Stimulated activated CD4-positive, alpha-beta T cell treated with anti-CD3 and anti-CD28 coated beads, Interleukin-4, amount 100 ng/mL, for 48 hours (primary cell): ENCODE measurements at places on chromosomes 3 and 15.

DNA sequence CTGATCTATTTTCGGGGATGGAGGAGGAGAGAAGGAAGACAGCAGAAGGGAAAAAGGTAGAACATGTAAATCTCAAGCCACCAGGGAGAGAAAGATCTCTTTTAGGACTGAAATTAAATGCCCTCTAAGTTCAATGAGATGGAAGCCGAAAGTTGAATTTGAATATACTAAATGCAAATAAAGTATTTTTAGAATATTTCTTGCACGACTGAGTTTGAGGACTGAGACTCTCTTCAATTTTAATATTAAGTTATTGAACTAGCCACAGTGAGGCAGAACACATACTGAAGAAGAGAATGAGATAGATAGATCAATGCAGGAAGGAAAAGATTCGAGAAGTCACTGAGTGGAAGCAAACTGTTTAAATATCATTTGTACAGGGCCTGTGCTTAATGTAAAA lies 399.9 kb upstream of the CBLB start:
- DNase-seq: no peak

GRCh38 chr3:41180396-41180795 lies 18.9 kb upstream of the CTNNB1 start:
- DNase-seq: no peak

DNA sequence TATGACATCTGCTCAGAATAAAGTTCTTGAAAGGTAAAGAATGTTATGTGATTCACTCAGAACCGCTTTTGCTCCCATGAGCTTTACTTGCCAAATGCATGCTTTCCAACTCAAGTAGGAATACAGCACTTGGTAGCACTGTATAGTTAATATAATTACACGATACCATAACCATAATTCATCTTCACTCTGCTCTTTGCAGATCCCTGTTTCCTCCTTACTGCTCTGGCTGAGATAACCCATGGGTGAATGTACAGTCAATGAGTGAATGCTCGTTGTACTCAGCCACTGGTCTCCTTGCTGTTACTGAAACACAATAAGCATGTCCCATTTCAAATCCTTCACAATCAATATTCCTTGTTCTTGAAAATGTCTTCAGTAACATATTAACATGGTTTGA lies 550.0 kb downstream of the FGF12 start:
- no peak for DNase-seq

DNA sequence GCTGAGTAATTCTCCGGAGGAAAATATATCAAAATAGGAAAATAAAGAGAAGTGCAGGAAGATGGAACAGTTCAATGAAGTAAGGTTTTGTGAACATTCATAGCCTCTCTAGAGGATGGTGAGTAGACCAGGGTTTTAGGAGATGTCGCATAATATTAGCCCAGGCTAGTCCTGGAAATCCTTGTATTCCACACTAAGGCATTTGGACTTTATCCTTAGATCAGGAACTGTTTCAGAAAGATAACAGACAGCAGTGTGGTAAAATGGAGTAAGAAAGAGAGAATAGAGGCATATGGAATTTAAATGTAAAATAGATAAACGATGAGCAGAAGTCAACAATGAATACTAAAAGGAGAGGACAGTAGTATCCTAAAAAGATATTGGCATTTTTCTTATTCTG lies 12.1 kb downstream of the COPB2 start:
- DNase-seq: no peak

- DNase-seq: no peak
These were observed 31.3 kb downstream of the EFL1 start for GRCh38 chr15:82231233-82231632.

- no peak for DNase-seq
These were observed 149.4 kb downstream of the IMPG2 start for GRCh38 chr3:101170806-101171558.

- DNase-seq: no peak
These were observed 60.3 kb downstream of the SETD2 start for GRCh38 chr3:47103619-47104018.

GRCh38 chr3:56452085-56452484 lies 16.2 kb downstream of the ERC2 start:
- DNase-seq: no peak

- DNase-seq: no peak
These were observed 10.3 kb downstream of the CCDC54 start for GRCh38 chr3:107387555-107387954.

GRCh38 chr15:98728082-98728810 lies 79.9 kb downstream of the IGF1R start:
- no peak for DNase-seq

GRCh38 chr3:117995842-117996437 lies 1038.7 kb downstream of the IGSF11 start:
- DNase-seq: no peak

- no peak for DNase-seq
These were observed 231.3 kb upstream of the KCNMB2 start for GRCh38 chr3:178304758-178305467.

DNA sequence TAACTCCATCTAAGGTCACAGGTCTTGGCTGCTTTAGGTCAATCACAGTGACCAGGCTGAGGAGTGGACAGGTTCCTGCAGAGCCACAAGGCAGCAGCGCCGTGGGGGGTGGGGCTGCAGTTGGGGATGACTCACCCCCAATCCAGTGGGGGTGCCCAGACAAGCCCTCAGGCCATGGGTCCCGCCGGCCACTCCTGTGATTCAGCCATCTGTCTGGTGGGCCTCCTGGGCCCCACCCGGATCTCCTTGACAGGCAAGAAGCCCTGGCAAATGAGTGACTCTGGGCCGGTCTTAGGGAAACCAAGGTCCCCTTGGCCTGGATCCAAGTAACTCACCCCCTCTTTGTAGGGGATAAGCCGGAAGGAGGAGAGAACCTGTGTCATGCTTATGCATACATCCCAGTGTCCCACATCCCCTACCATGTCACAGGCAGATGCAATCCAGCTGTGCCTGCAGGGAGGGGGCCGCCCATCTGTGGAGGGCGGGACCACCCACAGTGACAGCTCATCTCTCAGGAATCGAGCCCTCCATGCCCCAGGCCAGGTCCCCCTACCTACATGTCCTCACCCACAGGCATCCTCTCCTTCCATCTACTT lies 495 bp upstream of the COL7A1 start:
- DNase-seq: no peak

GRCh38 chr3:148221303-148221702 lies 476.4 kb upstream of the AGTR1 start:
- DNase-seq: no peak

DNA sequence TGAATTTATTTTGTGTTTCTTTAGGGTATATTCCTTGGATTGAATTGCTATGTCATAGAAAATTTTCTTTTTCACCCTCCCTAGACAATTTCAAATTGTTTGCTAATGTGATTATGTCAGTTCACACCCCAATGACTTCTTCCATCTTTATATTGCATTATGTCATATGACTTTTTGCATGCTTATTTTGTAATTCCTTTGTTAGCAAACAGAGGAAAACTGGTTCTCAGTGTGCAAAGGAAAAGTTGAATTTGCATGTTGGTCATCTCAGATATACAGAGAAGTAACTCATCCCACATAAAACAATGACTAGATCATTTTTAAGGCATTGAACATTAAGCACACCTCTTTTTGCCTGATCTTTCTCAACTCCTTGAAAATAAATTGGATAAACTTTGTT lies 3.3 kb upstream of the RNF13 start:
- no peak for DNase-seq

GRCh38 chr3:155890671-155891190 lies 20.3 kb downstream of the GMPS start:
- DNase-seq: no peak

- no peak for DNase-seq
These were observed 552.8 kb downstream of the MAGI1 start for GRCh38 chr3:65485826-65486469.

GRCh38 chr15:37682304-37682703 lies 252.1 kb upstream of the TMCO5A start:
- no peak for DNase-seq

DNA sequence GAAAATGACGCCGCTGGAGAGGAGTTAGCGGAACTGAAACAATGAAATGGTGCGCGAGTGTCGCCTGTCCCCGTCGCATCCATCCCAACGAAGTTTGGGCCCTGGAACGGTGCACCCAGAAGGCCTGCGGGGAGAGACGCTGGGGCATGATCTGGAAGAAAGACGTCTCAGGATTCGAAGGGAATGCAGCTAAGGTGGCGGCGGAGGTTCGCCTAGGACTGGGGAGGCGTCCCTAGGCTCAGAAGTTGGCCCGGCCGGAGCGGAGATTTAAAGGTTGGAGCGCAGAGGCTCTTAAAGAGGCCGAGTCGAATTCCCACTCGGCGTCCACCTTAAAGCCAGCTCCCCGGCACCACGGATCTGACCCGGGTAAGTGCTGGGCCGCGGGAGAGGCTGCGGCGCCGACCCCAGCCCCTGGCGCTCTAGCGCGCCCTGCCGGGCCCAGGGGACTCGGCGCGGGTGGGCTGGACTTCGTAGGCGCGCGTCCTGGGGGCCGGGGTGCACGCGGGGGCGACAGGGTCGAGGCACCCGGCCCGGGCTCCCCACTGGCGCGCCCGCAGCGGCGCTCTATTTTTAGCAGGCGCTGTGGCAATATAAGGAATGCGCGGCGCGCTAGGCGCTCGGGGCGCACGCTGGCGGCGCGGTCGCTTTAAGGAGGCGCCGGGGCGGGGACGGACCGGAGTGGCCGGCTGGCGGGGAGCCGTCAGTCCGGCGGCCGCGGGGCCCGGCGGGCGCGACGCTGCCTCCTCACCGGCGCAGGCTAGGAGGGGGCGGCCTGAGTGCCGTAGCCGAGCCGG lies at the start of gene MRAS:
MRAS (plus strand) TSS at position 620 of the 794 bp plus-strand sequence. CDS start 24,305 bp downstream, outside the sequence.
- DNase-seq: peak; percentile 4

DNA sequence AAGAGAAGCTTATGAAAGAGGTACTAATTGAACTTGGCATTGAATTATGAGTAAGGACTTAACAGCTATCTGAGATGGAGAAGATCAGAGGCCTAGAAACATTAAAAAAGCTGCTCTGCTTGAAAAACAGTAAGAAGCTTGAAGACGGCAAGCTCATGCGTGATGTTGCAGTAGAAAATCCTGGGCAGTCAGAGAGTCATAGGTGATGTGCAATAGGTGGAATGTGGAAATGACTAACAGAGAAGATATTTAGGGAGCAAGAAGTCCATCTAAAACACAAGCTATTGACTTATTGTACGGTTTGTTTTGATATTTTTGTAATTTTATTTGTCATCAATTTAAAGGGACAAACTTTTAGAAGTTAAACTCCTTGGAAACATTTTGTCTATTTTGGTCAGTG lies 1101.4 kb downstream of the ROBO2 start:
- no peak for DNase-seq

DNA sequence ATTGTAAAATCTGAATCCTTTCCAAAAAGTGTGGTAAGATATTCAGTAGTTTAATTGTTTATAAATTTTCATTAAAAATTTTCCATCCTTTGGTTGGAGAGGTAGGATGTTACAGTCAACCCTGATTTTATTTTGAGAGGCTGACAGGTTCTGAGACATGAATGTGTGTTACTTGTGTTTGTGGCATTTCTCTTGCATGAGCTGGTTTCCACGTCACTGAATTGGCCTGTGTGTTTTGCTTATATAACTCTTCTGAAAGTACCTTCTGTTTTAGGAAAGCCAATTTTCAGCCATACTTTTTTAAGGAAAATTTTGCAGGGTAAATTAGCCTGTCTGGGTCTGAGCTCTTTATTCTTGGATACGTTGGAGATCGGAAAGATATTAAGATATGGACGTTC lies 30.7 kb downstream of the PXYLP1 start:
- DNase-seq: no peak

DNA sequence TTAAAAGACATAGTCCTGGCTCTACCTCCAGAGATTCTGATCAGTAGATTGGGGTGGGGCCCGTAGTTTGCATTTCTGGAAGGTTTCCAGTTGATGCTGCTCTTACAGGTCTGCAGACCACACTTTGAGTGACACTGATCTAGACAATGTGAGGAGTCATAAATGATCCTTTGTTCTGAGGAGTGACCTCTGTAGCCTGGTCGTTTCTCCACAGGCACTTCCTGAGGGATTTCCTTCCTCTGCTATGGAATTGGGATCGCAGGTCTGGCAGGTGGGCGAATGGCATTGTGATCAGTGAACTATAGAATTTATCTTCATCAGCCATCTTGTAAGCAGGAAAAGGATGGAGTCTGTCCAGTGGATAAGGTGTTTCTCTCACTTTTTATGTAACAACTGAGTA lies 5.5 kb downstream of the GFM1 start:
- DNase-seq: no peak

GRCh38 chr15:69523010-69524001 lies 70.7 kb downstream of the RPLP1 start:
- peak; percentile 76 for DNase-seq

GRCh38 chr3:141405025-141405424 lies 36.7 kb downstream of the ZBTB38 start:
- no peak for DNase-seq

- DNase-seq: peak; percentile 76
These were observed 1.1 kb downstream of the WDR82 start for GRCh38 chr3:52277071-52277964.

GRCh38 chr15:74228723-74229081 lies 7.4 kb upstream of the CCDC33 start:
- no peak for DNase-seq

DNA sequence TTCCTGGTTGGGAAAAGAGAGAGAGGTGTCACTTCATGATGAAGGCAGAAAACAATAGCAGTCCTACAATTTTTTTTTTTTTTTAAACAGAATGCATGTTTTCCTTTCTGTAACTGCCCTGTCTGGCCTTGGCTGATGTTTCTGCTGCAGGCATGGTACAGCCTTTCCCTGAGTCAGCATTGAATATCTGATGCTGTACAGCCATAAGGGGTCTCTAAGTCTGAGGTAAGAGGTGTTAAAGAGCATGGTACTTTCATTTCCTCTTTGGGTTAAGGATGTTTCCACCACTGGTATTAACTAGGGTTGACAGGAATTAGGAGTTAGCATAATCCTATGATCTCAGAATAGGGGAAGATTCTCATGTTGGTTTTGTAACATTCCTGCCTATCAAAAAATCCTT lies 147.4 kb downstream of the CHST2 start:
- no peak for DNase-seq

DNA sequence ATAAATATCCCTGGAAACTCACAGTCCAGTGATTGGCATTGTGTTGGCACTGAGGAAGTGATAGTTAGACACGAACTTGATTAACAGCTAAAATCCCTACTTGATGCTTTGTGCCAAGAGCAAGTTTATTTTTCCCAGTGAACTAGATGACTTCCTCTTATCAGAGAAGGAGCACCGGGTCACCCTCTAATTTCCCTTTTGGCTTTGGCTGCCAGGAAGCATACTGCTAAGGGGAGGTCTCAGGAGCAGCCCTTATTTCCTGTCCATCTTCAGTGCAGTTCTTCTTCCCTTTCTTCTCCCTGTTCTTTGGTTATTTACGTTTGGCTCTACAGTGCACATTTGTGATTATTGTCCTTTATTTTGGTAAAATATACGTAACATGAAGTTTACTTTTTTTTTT lies 13.0 kb downstream of the FBLN2 start:
- no peak for DNase-seq
